ENCODE measurements at places on chromosomes 7 and 10.

- no peak for DNase-seq
Observed at GRCh38 chr7:92044148-92044547, 90.1 kb downstream of the CYP51A1 start.

- DNase-seq: peak; percentile 84
Observed at GRCh38 chr10:78742730-78743615, 325.8 kb upstream of the ZMIZ1 start.

DNA sequence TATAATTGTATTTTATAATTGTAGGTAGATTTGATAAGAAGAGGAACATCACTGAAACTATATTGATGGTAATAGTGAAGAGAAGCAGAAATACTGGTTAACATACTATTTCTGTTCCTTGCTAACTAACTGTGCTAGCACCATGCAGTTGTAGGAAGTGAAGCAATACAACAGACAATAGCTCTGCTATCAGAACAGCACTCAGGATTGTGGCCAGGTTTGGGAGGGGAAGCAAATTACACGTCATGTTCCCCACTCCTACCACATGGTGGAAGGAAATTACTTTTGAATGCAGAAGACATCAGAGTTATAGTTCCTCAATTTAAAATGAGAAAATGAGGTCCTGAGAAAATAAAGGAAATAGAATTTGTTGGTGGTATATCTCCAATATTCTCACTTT is 151.1 kb downstream of the DGKB start:
- DNase-seq: no peak

DNA sequence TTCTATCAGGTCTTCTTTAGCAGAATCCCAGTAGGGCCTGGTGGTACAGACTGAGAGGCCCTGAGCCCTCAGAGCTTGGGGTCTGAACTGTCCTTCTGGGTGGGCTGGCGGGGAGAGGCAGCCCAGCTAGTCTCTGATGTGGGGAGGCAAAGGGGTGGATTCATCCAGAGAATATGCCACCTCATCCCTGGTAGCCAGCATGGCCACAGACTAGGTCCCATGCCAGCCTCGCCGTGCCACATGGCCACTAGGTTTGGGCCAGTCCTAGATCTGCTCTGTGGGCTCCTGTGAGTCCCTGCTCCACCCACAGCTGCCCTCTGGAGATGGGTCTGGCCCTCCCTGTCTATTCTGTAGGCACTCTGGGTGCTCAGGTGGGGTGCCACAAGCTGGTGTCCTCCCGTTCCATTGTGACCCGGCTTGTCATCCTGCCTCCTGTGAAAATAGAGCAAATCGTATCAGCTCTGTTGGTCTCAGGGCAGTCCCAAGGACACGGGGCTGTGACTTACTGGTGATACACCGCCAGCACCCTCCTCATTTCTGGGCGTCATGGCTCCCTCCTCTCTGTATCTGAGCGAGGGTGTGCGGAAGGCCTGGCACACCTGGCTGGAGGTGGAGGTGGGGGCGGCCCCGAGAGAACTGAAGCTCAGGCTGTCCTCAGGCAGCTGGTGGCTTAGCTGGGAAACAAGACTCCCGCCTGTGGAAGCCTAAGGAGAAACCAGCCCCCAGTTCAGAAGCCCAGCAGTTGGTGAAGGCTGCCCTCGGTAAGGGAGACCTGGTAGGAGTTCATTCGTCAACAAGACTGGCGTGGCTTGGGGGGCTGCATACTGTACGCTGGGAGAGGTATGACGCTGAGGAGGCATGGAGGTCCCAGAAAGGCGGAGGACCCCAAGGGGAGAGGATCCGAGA is 33.3 kb downstream of the UNC5B start:
- DNase-seq: no peak

GRCh38 chr7:110868458-110868857 is 222.5 kb upstream of the LRRN3 start:
- DNase-seq: no peak

GRCh38 chr10:63430091-63430998 is 35.4 kb downstream of the JMJD1C start:
- DNase-seq: peak; percentile 31

DNA sequence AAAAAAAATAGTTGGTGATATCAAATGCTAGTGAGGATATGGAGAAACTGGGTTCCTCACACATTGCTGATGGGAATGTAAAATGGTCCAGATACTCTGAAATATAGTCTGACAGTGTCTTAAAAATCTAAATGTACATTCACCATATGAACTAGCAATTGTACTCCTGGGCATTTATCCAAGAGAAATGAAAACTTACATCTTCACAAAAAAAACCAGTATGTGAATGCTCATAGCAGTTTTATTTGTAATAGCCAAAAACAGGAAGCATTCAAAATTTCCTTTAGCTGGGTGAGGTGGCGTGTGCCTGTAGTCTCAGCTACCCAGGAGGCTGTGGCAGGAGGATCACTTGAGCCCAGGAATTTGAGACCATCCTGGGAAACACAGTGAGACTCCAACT is 2.1 kb upstream of the SSC4D start:
- DNase-seq: no peak

DNA sequence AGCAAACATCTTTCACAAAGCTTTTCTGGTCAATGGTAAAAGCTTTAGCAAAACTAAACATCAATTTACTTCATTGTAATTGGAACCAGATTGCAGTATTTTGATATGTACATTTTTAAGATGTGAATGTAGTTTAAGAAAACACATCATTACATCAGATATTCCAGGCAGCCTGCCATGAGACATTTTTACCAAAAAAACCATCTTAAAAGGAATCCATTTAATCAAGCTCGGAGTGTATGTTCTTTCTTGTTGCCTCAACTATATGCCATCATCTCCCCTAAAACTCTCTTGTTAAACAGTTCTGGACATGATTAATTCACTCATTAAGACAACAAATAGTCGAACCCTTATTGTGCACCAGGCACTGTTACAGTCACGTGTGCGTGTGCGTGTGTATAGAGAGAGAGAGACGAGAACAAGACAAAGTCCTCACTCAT is 97.5 kb downstream of the UBE2H start:
- DNase-seq: no peak

GRCh38 chr7:132065989-132066603 is 509.7 kb upstream of the PODXL start:
- DNase-seq: no peak

- no peak for DNase-seq
Observed at GRCh38 chr7:25669961-25670841, 441.9 kb upstream of the NPVF start.

GRCh38 chr10:125016611-125017202 is 74.8 kb downstream of the ZRANB1 start:
- DNase-seq: no peak

DNA sequence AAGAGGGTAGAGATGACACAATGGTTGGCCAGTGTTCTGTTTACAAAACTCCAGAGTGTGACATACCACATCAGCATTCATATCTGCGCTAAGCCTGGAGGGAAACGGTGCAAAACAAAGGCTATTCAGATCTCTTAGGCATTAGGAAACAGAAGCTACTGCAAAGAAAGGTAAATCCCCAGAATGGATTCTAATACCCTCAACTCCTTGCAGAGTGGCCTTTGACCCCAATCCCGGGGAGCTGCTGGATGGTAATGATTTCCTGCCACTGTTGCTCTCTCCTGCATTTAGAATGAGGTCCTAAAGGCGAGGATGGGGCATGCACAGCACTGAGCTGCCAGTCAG is 65.2 kb downstream of the AOAH start:
- no peak for DNase-seq

DNA sequence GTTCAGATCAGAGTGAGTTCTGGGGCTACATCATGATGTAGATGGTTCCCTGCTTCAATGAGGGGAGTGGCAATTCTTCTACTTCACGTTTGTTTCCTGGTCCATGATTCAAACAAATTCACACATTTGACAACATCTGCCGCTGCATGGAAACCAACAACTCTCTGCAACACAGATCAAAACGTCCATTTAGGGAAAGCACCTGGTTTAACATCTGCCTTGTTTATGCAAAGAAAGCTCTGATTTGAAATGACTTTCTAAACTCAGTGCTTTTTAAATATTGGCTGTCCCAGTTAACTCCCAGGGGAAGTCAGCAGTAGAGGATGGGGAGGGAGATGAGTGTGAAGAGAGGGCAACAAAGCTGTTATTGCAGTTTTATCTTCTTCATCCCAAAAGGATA is 93.8 kb downstream of the GAD2 start:
- no peak for DNase-seq

GRCh38 chr10:115921795-115922194 is 351.2 kb downstream of the GFRA1 start:
- no peak for DNase-seq

- peak; percentile 85 for DNase-seq
Observed at GRCh38 chr7:151705636-151706276, 171.2 kb downstream of the PRKAG2 start.

- no peak for DNase-seq
Observed at GRCh38 chr7:107998150-107998549, 4.8 kb downstream of the LAMB1 start.

GRCh38 chr10:126481181-126481580 is 92.9 kb upstream of the ADAM12 start:
- DNase-seq: no peak

DNA sequence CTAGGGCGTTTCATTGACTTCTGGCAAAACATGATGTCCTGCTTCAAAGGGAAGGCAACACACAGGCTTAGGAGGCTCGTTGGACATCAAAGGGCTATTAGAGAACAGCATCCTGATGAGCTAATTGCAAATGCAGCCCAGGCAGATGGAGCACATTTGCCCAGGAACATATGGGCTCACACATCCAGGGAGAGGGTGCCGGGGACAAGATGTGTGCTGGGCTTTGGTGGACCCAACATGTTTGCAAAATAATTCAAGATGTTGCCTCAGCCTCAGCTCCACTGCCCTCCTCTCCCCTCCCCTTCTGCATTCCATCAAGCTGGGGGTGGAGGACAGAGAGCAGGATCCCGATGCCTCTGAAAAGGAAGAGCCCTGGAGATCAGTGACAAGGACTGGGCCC is 217.1 kb upstream of the ZMIZ1 start:
- no peak for DNase-seq

GRCh38 chr10:127243490-127244272 is 47.3 kb upstream of the INSYN2A start:
- peak; percentile 43 for DNase-seq

GRCh38 chr7:73881352-73882046 is 20.5 kb downstream of the TMEM270 start:
- peak; percentile 47 for DNase-seq

DNA sequence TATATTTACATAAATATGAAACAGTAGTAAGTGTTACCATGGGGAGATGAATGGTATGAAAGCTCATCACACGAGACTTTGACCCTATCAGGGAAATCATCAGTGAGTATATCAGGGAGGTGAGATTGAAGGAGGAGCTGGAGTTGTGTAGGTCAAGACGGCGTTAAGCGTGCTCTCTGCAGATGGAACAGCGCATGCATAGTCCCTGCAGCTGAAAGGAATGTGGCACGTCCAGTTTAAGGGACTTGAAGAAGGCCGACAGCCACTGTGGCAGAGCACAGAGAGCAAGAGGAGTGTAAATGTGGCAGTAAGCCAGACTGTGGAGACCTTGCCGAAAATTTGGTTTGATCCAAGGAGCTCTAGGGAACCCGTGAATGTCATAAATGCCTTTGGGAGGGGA is 38.9 kb downstream of the POU6F2 start:
- no peak for DNase-seq

DNA sequence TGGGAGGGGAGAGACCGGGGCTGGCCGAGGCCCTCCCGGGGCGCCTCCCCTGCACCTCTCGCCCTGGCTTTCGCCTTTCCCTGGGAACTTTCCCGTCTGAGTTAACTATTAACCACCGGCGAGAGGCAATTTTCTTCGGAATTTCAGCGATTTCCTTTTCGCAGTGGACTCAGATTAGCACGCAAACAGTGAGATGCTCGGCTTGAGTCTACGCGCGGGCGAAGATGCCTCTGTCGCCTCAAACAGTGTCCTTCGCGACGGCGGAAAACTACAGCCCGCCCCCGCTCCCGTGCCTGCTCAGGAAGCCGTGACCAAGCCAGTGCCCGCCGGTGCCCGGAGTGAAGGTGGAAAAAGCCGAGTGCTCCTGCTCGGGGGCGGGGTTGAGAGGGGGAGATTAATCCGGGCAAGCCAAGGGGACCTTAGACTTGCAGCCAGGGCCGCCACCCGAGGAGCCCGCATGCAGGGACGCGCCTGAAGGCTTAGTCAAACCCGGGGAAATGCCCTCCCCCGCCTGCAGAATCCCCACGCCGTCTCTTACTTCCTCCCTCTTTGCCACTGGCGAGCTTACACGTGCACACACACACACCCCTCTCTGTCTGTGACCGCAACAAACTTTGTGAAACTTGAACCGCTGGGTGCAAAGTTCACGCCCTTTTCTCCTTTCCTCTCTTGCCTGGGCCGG is 14.5 kb upstream of the PAX2 start:
- peak; percentile 57 for DNase-seq

- no peak for DNase-seq
Observed at GRCh38 chr10:131860806-131861440, 39.9 kb upstream of the PPP2R2D start.

DNA sequence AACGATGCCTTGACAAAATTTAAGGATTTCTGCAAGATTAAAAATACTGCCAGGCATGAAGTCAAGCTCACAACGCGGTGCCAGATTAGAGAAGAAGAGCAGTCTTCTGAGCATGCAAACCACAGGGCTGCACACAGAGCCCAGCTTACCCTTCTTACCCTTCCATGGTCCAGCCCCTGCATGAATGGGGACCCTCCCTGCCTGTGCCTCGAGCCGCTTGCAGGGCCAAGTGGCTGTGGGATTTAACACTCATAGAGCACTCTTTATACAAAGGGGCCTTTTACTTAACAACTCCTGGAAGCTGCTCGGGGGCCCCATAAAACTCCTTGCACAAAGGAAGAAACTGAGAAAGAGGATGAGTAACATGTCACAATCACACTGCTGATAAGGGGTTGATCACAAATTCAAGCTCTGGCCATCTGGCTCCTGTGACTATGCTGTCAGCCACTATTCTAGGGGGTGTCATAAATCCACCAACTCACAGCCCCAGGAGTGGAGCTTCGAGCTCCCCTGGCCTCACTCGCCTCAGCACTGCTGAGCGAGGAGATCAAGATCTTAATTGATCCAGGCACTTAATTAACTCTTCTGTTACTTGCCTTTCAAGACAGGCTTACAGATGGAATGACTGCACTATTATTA is 514.8 kb downstream of the TNS3 start:
- peak; percentile 43 for DNase-seq

- no peak for DNase-seq
Observed at GRCh38 chr10:77576444-77577032, 61.1 kb downstream of the KCNMA1 start.

DNA sequence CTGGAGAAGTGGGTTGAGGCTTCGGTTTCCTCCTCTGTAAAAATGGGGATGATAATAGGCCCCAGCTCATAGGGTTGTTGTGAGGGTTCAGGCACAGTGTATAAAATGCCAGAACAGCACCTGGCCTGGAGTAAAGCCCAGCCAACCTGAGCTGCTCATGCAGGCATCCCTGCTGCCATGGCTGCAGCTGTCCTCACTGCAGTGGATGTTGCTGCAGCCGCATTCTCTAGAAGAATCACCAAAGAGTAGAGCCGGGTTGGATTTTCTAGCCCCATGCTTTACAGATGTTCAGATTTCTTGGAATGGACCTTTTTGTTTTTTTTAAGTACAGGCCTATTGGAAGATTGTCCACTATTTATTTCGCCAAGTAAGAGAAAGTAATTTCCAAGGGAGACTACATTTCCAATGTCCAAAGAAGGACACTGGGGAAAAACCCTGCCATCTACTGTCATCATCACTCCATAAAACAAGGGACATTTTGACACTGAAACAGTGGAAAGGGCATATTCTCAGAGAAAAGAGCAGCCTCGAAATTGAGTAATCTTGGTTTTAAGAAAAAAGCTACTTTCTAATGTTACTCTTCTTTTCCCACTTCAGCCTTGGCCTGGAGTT is 147.5 kb upstream of the TCF7L2 start:
- no peak for DNase-seq

- DNase-seq: no peak
Observed at GRCh38 chr10:76403912-76404311, 972.5 kb downstream of the LRMDA start.

- no peak for DNase-seq
Observed at GRCh38 chr7:73512018-73512780, 9.9 kb downstream of the BAZ1B start.
